Suprapubic skin (tissue), 4 donors: ENCODE measurements at places on chromosomes 11 and 22.

GRCh38 chr11:11569936-11570491 is 51.8 kb downstream of the GALNT18 start:
- DNase-seq, result peak; percentile 71

DNA sequence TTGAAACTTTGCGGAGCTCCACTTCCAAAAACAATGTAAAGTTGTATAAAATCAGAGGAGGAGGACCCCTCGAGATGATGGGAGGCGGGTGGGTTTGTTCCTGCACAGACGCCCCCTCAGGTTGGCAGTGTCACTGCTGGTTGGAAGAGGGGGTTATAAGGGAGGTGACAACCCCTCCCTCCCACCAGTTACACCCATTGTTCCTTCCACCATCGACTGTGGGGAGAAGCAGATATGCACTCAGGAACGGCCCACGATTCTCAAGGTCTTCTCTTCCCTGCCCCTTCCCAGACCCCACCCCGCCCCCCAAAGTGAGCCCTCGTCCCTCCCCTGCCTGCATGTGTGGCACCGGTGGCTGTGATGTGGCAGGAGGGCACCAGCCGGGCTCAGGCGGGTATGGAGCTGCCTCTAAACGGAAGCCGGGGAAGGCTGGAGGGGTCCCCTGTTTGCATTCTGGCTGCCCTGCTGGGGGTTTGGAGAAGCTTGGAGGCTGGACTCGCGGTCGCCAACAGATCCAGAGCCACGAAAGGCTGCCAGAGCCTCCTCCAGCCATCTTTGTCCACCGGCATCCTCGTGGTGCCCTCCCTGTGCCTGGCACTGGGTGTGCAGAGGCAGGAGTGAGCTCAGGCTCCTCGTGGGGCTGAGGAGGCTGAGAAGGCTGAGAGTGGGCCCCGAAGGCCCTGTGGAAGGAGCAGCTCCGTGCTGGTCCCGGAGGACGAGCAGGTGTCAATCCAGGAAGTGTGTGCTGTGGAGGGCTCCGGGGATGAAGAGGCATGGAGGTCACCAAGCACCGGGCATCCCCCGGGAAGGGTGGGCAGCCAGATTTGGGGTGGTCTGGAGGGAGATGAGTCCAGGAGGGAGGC is 778 bp downstream of the KDELR3 start:
- peak; percentile 65 for DNase-seq

GRCh38 chr11:111977146-111978027 is 40.2 kb downstream of the DIXDC1 start:
- peak; percentile 87 for DNase-seq

- DNase-seq, result no peak
Measured at GRCh38 chr11:24411791-24412190, 85.1 kb upstream of the LUZP2 start.

DNA sequence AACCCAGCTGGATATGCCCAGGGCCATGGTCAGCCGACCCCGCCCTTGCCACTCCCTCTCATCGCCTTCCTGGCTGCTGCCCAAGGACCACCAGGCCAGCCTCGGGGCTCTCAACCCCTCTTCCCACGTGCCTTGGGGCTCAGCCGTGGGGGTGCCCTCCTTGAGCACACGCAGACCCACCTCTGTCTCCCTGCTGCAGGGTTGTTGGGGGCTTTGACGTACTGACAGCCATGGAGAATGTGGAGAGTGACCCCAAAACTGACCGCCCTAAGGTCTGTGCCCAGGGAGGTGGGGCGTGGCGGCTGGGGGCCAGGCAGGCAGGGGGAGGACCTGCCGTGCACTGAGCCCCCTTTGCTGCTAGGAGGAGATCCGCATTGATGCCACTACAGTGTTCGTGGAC is 28.6 kb downstream of the PPIL2 start:
- no peak for DNase-seq

DNA sequence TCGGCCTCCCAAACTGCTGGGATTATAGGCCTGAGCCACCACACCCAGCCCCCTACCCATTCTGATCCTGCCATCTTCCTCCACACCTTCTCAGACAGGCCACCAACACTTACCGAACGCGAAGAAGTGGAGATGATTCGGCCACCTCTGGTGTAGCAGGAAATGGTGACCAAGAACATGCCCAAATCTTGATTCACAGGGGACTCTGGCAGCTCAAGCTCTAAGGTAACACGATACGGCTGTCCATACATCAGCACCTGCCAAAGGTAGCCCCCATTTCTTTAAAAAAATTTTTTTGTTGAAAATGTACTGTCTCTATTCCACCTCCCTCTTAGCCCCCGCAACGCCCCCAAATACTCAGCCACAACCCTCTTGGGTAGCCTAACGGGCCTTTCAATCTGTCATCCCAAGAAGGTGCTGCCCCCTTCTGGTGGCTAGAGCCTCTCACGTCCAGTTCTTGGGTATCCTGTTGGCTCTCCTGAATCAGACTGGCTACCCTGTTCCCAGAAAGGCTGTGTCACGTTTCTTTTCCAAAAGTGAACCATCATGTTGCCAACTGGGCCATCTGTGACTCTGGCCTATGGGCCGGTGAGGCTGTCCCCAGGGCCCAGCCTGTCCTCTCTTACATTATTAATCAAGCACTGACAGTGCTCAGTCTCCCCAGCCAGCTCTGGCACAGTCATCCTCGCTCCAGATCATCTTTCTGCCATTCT is 5.3 kb upstream of the LRRN4CL start:
- no peak for DNase-seq

DNA sequence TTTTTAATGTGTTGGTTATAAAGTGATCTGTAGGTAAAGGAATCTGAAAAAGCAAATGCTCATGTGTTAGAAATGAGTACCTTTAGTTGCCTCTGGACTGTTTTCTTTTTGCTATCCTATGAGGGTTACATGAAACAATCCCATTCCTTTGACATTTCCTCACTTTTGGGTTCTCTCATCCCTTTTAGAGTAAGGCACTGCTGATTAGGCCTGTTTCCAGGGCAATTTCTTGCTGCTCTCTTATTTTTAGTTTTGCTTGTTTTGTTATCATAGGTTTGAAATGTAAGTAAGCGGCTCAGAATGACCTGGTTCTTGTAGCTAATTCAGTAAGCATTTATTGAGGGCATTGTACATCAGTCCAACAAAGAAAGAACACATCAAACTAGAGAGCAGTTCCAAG is 138.9 kb downstream of the DDX10 start:
- DNase-seq, result no peak

DNA sequence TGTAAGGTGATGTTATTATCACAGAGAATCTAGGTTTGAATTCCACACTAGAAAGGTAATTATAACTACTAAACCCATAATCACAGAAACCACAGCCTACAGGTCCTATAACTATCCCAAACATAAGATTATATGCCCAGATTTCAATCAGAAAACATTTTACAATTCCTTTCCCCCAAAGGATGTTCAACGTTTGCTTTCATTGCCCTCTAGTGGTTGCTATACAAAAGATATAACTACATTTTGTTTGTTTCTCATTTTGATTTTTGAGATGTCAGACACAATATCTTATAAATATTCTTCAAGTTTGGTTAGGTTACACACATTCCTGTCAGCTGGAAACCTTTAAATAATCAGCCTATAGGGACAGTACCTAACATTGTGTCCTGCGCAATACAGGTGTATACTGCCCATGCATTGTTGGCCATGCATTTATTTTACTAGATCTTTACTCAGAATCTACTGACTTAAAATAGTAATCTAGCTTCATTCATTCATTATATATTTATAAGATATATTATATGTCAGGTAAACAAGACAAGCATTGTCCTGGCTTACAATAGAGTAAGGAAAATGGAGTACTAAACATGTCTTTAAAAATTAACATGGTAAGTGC is 530.5 kb upstream of the CCDC90B start:
- no peak for DNase-seq

- DNase-seq, result no peak
Measured at GRCh38 chr11:130801333-130802122, 114.8 kb downstream of the SNX19 start.

DNA sequence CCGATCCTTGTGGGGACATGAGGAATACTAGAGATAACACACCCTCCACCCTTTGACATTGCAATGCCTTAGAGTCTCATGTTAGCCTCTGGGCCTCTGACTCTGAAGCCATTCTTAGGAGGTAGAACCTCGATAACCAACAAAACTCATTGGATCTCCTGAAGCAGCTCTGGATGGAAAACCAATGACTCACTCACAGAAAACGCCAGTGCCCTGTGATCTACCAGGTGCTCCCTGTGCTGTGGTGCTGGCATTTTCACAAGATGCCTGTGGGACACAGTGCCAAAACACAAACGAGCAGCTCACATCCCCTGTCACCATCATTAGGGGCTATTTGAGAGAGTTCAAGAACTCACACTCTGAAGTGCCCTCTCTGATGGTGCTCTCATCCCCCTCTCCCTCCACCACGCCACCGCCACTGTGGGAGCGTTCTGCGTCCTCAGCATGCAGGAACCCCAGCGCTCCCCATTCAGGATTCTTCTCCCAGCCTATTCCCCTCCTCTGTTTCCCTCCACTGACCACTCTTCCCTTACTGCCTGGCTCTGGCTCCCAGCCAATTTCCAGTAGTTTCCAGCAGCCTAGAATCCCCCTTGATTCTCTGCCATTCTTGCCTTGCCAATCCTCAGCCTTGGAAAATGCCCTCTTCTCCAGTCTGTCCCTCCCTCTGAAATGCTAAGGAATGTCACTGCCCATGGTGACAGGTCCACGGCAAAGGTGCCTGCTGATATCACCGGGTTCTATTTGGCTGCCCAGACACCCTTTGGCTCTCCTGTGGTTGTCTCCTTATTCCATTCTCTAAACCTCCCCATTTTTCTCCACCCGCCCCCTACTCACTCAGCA is 4.7 kb upstream of the POLD4 start:
- no peak for DNase-seq

DNA sequence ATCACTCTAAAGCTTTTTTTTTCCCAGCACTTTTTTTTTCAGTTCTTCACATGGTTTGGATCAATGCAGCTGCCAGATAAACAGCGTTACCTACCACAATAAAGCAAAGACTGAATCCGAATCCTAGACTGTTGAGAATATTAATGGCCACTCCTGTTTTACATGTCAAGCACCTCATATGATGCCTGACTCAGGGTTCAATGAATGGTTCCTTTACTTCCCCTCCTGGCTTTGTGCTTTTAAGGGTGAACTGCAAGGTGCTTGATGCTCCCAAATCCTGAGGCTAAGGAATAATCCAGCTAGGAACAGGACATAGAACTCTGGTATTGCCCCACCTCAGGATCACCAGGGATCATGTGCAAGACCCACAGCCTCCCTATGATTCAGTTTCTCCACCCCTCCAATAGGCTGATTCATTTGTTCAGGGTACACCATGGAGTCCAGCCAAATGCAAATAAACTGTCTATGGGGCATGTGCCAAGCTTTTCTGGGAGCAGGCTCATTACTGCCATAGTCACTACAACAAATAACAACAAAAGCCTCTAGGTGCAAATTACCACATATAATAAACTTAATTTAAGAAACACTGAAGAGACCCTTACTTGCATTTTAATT is 104.3 kb downstream of the GAB2 start:
- DNase-seq, result peak; percentile 66

DNA sequence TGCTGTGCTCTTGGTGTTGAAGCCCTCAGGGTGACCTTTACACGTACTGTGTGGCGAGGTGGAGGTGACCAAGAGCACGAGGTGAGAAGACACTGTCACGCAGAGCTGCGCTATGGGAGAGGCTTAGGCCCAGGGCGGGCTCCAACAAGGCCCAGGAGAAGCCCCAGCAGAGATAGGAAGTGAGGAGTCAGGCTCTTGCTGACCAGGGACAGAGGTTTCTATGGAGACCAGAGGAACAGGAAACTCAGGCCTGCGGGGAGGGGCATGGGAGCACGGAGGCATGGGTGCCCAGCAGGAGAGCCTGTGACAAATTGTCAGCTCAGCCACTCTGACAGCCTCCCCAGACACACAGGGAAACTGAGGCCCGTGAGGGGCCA is 15.8 kb downstream of the DGKZ start:
- DNase-seq, result no peak

DNA sequence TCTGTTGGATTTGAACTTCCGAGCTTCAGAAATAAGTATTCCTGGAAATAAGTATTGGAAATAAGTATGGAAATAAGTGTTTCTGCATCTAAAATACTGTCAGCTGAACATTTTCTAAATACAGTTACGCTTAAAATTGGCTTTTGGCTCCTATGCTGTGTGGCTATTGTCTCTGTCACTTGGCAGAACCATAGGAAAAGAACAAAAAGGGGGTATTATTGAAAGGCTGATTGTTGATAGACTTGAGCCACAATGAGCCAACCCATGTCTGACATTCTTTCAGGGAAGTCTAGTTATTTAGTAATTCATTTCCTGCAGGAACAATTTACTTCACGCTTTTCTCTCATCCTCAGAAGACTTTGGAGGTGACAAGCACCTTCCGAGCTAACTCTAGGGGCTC is 32.5 kb upstream of the LARGE1 start:
- no peak for DNase-seq

DNA sequence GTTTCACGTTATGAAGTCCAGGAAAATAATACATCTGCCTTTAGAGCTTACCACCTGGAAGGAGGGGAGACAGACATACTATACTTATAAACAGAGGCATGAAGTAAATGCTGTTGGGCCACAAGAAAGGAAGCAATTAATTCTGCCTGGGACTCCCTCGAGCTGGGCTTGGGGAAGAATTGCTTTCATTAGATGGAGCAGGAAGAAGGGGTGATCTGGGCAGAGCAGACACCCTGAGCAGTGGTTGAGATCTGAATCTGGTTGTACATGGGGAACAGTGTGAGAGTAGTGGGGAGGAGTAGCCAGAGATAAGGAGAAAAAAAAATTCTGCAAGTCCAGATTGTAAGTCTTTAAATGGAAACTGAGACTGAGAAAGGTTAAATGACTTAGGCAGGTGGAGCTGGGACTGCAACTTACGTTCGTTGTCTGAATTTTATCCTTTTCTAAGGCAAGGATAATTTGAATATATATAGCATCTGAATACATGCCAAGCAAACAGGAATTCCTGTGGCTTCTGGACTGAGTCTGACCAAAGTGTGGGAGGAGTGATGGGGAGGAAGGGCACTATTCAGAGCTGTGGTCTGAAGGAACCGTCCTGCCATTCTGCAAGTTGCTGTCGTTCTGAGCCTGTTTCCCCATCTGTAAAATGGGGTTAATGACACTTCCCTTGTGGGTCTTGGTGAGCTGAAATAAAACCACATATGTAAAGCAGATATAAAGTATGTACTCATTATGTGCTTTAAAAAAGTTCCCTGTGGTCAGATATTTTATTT is 7.9 kb downstream of the NCAM1 start:
- DNase-seq, result no peak

DNA sequence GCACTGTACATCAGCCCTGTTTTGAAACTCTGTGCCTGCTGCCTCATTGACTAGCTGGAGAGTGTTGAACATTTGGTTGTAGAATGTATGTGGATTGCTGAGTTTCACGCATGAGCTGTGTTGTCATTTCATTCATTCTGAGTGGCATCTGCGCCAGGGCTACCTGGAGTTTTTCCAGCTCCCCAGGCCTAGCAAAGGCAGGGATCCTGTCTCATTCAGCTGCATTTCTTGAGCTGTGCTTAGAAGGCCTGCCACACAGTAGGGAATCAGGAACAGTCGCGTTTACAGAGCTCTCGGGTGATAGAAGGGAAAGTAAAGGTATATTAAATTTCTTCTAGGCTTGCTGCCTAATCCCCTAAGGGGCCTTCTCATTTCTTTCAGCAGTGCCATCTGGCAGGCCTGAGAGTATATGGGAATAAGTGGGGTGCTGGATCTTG is 44.3 kb downstream of the PTPRJ start:
- DNase-seq, result no peak

- DNase-seq, result no peak
Measured at GRCh38 chr11:24697522-24698111, 200.8 kb downstream of the LUZP2 start.
